Activated T-cell treated with anti-CD3 and anti-CD28 coated beads, Interleukin-2, amount 50 U/mL, for 1 hour (primary cell): ENCODE measurements at places on chromosomes 4 and X.

DNA sequence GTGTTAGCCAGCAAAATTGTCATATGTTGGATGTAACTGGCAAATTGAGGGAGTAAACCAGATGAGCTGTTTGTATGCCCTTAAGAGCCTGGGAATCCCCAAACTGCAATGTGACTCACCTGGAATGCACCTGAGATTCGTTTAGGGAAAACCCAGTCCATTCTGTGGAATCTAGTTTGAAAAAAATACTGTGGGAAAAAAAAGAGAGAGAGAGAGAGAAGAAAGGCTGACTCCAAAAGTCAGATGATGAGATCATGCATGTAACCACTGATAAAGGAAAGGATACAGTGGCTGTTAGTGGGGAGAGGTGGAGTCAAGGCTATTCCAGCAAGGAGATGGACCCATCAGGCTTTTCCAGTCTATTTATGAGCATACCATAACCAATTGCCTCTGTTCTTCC lies 48.5 kb downstream of the SLC9A7 start:
- DNase-seq = no peak

DNA sequence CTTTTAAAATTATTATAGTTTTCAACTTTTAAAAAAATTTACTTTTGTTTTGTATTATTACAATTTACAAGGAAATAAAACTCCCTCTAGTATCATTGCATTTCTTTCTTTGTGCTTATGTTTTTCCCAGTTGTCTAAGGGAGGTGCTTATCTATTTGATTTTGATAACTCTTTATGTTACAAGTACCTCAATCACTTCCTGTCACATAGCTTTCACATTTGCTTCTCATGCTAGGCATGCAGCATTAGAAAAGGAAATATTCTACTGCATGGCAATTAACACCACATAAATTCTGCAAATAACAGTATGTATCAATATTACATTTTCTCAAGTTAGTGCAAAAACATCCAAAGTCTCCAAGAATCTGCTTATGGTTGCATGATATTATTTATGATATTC lies 180.3 kb upstream of the HS3ST1 start:
- no peak for DNase-seq

DNA sequence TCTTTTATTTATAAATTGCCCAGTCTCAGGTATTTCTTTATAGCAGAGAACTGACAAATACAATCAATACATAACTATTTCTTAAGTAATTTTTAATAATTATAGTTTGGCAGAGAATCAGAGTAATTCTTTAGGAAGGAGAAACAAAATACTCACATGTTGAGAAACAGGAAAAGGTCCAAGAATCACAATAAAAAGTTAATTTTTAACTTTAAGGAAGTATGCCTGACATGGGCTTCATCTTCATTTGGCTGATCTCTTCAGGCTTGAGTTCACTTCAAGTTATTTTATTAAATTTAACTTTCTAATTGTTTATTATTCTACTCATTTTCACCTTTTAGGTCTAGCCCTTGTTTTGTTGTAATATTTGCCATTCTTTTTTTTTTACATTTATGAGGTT lies 36.1 kb upstream of the RNF150 start:
- DNase-seq = no peak

- no peak for DNase-seq
These were observed 640 bp downstream of the BANK1 start for GRCh38 chr4:101791182-101791558.

GRCh38 chr4:66853845-66854244 lies 691.5 kb downstream of the CENPC start:
- no peak for DNase-seq

DNA sequence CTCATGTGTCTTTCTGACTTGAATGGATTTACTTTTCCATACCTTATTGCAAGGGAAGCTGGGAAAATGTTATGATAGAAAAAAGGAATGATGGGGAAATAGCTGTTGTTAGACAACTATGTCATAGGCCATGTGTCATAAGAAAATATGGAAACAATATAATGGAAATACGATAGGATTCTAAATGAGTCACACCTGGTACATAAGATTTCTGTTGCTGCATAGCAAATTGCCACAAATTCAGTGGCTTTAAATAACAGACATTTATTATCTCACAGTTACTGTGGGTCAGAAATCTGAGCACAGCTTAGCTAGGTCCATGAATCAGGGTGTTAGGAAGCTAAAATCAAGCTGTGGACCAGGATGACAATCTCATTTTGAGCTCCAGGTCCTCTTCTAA lies 44.6 kb upstream of the ANKRD50 start:
- no peak for DNase-seq

- DNase-seq = no peak
These were observed 69.1 kb upstream of the HPGD start for GRCh38 chr4:174591243-174592021.

DNA sequence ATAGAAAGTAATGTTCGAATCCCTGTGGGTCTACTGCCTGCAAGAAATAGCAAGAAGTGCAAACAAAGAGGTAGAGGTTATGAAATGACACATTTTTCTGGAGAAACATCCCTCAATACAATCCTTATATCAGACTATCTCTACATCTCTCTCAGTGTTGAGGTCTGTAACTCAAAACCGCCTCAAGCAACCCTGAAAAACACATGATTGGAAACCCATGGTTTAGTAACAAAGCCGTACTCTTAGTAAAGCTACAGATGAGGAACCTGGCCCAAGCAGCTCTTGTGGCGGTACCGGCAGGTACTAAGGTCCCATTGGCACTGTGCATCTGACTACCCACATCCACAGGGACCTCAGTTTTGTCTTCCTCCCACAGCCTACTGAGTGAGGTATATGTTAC lies 53.9 kb downstream of the IRF2 start:
- no peak for DNase-seq

DNA sequence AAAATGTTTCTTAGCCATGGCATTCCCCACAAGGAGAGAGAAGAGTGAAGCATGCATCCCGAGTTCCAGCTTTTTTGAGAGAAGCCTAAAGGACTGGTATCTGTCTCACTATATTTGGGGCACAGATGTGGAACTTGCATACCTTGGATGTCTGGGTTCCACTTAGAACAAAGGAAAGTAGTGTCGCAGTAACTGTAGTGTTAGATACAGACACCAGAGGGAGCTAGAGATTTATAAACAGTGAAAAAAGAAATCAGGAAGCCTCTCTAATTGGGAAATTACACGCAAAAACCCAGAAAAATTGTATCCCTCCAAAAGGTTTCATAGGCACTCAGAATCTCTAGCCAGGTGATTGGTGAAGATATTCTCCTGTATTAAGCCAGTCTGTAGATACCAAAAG lies 34.4 kb downstream of the AGTR2 start:
- no peak for DNase-seq

DNA sequence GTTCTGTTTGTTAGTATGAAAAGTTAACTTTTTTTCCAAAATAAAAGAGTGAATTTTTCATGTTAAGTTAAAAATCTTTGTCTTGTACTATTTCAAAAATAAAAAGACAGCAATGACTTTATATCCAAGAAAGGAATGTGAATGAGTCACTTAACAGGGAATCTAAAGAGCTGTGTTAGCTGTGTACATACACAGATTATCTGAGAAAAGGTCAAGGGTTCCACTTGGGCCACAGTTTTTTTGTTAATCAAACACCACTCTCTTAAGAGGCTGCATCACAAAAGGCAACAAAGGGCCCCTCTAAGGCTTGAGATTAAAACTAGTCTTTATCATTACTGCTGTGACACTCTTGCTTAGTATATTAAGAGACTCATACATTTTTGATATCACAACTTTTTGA lies 82.1 kb downstream of the FIP1L1 start:
- no peak for DNase-seq

DNA sequence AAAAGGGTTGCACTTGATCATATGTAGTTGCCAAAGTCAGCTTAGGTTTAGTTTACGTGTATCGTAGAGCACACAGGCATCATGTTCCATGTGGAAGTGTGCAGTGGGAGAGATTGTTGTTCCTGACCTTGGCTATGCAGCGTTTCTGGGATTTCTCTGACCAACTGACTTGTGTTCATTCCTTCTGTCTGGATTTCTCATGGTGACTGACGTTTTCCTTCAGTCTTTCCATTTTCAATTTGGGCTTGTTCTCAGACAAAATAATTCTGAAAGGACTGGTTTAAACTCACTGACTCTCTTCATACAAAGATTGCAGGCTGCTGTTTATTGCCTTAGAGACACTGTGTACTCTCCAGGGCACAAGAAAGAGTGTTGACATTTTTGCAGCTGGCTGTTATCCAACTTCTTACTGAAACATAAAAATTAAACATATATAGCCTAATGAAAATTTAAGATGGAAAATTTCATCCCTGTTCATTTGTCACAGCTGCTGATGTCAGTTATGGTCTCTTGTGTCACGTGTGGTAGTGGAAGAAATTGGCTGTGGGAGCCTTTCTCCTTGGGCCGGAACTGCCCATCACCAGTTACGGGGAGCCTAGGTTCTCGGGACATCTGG lies 95.4 kb downstream of the TNIP2 start:
- no peak for DNase-seq

- no peak for DNase-seq
These were observed 109.5 kb upstream of the NKX1-1 start for GRCh38 chr4:1515763-1516162.

DNA sequence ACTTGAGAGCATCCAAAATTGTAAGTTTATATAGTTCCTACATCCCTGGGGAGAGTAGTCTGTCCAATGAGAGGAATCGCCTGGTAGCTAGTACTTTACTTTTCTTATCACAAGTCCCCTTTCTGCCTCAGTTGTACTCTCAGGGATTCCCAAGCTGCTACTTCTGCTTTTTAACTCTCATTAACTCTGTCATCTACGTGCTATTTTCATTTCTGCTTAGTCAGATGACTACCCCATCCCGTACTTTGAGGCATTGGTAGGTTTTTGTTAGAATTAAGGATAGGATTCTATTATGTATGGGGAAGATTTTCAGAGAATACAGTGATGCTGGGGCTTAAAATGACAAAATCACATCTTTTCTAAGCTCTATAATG lies 24.7 kb downstream of the RBPJ start:
- DNase-seq = no peak

- DNase-seq = no peak
These were observed 184.3 kb downstream of the HS6ST2 start for GRCh38 chrX:132774010-132774714.

DNA sequence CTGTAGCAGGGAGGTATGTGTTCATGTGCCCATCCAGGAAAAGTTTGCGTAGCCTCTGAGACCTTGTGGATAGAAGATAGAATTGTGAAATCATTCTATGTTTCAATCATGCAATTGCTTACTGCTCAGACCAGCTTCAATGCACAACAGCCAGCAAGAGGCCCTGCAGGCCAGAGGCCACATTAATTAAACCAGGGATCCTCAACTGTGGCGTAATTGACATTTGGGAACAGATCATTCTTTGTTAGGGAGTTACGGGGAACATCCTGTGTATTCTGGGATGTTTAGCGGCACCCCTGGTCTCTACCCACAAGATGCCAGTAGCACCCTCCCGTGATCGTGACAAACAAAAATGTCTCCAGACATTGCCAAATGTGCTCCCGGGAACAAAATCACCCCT lies 86.5 kb upstream of the PRPS2 start:
- no peak for DNase-seq

- no peak for DNase-seq
These were observed 26.1 kb upstream of the IGFBP7 start for GRCh38 chr4:57136281-57136680.

DNA sequence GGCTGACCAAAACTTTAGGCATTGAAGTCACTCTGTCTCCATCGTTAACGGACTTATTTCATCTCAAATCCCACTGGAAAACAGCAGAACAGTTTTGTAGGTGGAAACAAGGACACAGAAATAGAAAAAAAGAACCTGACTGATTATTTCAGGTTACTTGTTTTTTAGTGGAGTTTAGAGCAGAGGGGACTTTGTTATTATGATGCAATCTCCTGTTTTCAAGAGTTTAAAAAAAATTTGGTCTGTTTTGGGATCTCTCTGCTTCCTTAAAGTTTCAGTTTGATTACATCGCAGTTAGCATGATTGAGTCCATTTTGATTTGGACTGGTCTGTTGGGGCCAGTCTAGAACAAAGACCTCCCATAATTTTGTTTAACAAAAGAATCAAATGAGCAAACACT lies 13.6 kb downstream of the PROM1 start:
- DNase-seq = no peak

- DNase-seq = no peak
These were observed 1128.4 kb downstream of the ADGRL3 start for GRCh38 chr4:62328526-62328925.

- DNase-seq = no peak
These were observed 142.1 kb upstream of the FTHL17 start for GRCh38 chrX:31213941-31214340.

DNA sequence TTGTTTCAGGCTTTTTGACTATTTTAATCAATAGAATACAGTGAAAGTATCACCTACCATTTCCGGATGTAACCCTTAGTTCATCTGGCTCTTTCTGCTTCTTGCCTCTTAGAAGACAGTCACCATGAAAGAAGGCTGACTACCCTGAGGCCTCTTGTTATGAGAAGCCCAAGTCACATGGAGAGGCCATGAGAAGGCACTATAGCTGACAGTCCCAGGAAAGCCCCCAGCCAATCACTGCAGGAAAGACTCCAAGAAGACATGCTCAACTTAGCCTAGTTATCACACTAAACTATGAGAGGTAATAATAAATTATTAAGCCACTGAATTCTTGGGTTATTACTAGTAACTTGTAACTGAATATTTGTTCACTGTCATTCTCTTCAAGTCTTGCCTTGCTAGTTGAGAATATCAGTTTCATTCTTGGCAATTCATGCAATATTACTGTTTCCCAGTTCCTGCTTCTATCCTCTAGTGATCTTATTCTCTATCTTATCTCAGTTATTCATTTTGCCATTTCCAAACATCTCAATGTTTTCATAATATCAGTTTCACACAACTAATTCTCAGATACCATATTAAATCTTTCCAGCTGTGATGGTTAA lies 57.1 kb upstream of the GUCY1A1 start:
- DNase-seq = no peak

GRCh38 chr4:139966383-139966782 lies 187.6 kb downstream of the MAML3 start:
- no peak for DNase-seq

DNA sequence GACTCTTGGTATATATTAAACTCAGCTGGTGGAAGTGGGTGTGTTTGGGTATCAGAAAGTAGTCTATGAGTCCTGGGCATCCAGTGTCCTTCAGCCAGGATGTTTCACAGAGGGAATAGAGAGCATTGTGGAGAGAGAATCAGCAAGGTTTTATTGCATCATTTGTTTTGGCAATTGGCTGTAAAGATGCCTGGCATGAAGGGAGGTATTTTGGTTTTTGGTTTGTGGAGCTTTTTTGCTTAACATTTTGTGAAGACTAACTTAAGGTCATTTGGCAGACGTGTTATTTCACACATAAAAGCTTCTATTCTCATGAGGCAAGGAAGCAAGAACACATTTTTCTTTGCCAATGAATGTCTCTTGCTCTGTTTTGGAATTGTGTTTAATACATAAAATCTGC lies 71.1 kb downstream of the DCLK2 start:
- no peak for DNase-seq

GRCh38 chr4:142952821-142953580 lies 106.9 kb upstream of the INPP4B start:
- no peak for DNase-seq

- DNase-seq = no peak
These were observed 56.3 kb downstream of the MSN start for GRCh38 chrX:65723706-65724105.
